ENCODE measurements at places on chromosomes 12 and 14. TPM values are rescaled to one million over a fixed set of nuclear protein-coding genes. Genes with fewer than 3 reads are reported as not detected.

DNA sequence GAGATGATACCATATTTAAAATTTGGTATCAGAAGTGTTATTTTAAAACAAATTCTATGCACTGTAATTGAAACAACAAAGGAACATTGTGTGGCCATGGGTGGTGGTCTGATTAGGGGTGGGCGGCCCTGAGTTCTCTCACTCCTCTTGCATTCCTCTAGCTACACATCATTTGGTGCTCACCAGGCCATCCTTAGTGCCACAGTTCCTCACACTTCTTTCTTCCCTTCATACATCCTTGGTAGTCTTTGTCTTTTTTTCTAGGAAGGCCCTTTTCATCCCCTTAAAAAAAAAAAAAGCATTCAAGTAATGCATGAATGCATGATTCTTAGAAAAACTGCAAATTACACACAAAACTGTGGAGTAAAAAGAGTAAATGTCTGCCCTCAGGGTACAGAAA is 2.4 kb upstream of the MANSC4 start:
- no peak for DNase-seq

DNA sequence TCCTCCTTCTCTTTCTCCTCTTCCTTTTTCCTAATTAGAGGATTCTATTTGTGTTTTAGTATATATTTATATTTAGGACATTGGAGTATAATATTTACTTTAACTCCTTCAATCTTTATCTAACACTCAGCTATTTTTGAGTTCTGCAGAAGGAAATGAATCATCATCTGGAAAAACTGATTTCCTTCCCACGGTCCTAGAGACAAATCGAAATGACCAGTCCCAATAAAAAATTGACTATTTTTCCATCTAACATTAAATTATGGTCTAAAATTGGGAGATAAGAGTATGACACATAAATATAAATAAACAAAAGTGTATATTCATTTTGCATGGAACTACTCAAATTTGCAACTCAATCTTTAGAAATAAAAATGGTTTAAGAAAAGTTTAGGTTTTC is 167.4 kb downstream of the TMTC3 start:
- no peak for DNase-seq

- DNase-seq: no peak
Observed at GRCh38 chr12:5713599-5714081, 231.4 kb downstream of the ANO2 start.

DNA sequence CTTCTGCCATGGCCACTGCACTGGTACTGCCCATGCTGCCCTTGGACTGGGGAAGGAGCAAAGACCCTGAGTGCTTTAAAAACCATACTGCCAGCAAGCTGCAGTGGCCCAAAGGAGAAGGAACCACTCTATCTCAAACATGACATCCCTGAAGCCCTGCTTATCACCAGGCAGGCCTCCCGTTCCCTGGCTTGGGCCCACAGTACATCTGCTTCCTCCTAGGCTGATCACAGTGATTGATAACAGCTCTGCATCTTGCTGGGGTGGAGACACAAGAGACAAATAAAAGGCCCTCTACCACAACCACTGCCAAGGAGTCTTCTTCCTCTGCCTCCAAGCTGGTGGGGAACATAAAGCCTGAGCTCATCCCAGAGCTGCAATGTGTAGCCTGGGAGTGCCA is 567.5 kb downstream of the TRHDE start:
- DNase-seq: no peak

DNA sequence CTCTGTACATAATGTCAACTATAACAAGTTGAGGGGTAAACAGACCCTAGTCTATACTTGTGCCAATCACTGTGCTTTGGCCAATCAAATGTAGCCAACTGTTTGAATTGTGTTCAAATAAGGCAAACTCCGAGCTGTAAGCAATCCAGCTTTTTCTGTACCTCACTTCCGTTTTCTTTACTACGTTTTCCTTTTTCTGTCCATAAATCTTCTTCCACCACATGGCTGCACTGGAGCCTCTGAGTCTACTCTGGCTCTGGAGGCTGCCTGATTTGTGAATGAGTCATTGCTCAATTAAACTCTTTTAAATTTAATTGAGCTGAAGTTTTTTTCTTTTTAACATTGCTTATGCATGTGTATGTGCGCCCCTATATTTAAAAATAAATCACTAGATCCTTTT is 29.7 kb downstream of the CLEC1A start:
- DNase-seq: no peak

DNA sequence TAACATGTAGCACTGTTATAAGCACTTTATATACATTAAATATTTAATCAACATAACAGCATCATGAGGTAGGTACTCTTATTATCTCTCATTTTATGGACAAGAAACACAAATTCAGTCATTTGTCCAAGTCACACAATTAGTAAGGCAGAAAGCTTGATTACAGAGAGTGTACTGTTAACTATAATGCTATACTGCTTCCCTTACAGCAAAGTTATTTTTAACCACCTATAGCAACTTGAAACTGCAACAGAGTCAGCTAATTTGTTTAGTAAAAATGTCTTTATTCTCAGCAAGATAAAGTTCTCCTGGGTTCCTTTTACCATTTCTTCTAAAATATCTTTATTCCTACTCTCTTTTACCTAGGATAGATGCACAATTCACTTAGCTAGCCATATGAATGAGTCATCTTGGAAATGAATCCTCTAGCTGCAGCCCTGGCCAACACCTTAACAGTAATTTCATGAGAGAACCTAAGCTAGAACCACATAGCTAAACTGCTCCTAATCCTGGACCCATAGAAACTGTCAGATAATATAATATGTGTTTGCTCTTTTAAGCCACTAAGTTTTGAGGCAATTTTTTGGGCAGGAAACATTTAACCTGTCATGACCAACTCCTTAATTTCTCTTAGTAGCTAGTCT is 90.2 kb upstream of the HECTD1 start:
- DNase-seq: no peak

GRCh38 chr12:6201213-6201608 is 1.0 kb downstream of the CD9 start:
- no peak for DNase-seq

GRCh38 chr12:40733871-40734270 is 41.6 kb downstream of the CNTN1 start:
- no peak for DNase-seq

- no peak for DNase-seq
Observed at GRCh38 chr14:68974759-68975347, 4.2 kb downstream of the ACTN1 start.

The ALX1 gene
- polyA plus RNA-seq: 25.7 TPM

The PIK3C2G gene
- polyA plus RNA-seq: 4.9 TPM

The B3GNT4 gene
- polyA plus RNA-seq: 0.85 TPM
